ENCODE measurements at places on chromosomes 5 and 9.

DNA sequence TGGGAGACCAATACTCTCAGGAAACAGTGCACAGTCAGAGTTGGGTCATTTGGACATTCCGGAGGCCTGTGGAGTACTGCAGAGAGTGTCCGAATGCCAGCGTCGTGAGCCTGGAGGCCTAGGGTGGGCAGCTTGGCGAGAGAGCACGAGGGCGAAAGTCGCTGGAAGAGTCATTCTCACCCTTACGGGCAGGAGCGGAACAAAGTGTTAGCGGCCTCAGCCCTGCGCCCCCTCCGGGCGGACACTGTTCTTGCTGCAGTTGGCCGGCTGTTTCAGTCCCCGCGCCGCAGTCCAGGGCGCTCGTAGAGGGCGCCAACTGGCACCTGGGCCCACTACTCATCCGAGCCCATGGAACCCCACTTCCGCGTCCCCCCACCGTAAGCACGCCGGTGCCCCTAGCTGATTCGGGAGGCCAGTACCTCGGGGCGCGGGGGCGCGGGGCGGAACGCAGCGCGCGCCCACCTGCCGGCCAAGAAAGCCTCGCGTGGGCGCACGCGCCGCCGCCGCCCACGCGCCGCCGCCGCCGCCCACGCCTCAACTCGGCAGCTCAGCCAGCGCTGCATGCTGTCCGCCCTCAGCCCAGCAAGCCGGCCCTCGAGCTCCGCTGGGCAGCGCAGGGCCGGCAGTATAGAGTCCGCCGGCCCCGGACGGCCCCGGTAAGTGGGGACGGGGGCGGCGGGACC lies 99.7 kb upstream of the CCL21 start:
- peaks cover 25% of the 10 kb centered on the region for H3K27me3 ChIP-seq
- no peaks in the 10 kb centered on the region for H3K36me3 ChIP-seq
- H3K4me1 ChIP-seq = peaks cover 8% of the 10 kb centered on the region
- peak overlapping the region; percentile 34 for H3K4me3 ChIP-seq
- no peak overlapping the region for H3K27ac ChIP-seq

DNA sequence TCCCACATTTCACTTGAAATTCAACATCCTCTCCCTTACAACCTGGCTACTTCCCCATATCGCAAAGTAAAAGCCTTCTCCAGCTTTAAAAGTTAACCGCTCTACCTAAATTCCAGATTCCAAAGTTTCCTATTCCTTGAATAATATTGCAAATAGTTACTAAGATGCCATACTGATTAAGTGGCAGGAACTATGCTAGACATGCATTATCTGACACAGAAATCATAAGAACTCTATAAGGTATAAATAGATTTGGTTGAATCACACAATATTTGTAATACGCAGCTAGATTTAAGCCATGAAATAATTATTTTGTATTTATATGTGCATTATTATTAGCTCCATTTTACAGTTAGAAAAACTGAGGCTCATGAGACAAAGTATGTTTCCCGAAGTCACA lies 92.8 kb downstream of the NFIB start:
- H3K4me1 ChIP-seq = peaks cover 31% of the 10 kb centered on the region
- H3K27ac ChIP-seq = no peak overlapping the region
- no peaks in the 10 kb centered on the region for H3K36me3 ChIP-seq

- no peak overlapping the region for H3K4me3 ChIP-seq
- H3K27me3 ChIP-seq = no peaks in the 10 kb centered on the region
- H3K4me1 ChIP-seq = peaks cover 9% of the 10 kb centered on the region
- peak; percentile 85 for DNase-seq
Observed at GRCh38 chr9:107644733-107645463, 155.3 kb upstream of the KLF4 start.

- no peak overlapping the region for H3K4me3 ChIP-seq
- H3K27ac ChIP-seq = no peak overlapping the region
- H3K27me3 ChIP-seq = no peaks in the 10 kb centered on the region
- peaks cover 6% of the 10 kb centered on the region for H3K4me1 ChIP-seq
- H3K36me3 ChIP-seq = no peaks in the 10 kb centered on the region
Observed at GRCh38 chr5:149810856-149811255, 80.7 kb downstream of the PPARGC1B start.

DNA sequence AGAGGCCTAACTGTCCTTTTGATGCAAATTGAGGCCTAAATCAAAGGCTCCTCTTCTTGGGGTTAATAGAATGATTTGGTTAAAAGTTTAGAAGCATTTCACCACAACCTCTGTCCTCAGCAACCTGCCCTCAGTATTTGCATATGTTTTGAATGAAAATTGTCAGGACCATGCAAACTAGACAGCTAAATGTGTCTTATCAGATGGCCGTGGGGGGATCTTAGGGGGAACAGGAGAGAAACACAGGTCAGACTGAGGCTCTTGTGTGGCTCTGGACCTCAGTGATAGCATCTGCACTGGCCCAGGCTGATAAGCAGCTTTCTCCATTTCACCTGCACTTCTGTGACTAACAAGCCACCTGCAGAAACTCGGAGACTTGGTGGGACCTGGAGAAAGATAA lies 49.0 kb downstream of the FOXI1 start:
- H3K4me1 ChIP-seq = peaks cover 5% of the 10 kb centered on the region
- H3K27me3 ChIP-seq = no peaks in the 10 kb centered on the region
- no peaks in the 10 kb centered on the region for H3K36me3 ChIP-seq
- H3K4me3 ChIP-seq = no peak overlapping the region
- DNase-seq = no peak
- no peak overlapping the region for H3K27ac ChIP-seq

- H3K4me1 ChIP-seq = peaks cover 29% of the 10 kb centered on the region
- no peak overlapping the region for H3K4me3 ChIP-seq
- DNase-seq = no peak
Observed at GRCh38 chr9:136403915-136404800, 4.2 kb upstream of the SNAPC4 start.

- H3K27me3 ChIP-seq = no peaks in the 10 kb centered on the region
- peaks cover 73% of the 10 kb centered on the region for H3K4me1 ChIP-seq
- H3K36me3 ChIP-seq = no peaks in the 10 kb centered on the region
- H3K4me3 ChIP-seq = no peak overlapping the region
- no peak for DNase-seq
Observed at GRCh38 chr9:22037954-22038690, 29.0 kb upstream of the CDKN2B start.

DNA sequence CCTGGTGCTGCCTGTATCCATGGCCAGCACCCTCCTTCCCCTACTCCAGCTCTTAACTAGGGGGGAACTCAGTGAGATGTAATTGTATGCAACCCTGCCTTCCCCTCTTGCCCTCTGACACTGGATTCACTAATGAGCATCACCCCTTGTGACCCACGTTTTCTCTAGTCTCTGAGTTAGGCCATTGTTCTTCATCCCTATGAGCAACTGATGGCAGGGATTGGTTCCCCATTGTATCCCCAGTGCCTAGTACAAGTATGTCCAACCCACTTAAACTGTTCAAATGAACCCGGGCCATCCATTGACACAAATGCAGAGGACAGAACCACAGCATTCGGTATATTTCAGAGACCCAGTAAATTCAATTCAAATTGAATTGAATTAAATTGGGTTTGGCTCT lies 77.6 kb upstream of the ASTN2 start:
- no peaks in the 10 kb centered on the region for H3K36me3 ChIP-seq
- no peak overlapping the region for H3K27ac ChIP-seq
- peaks cover 4% of the 10 kb centered on the region for H3K4me1 ChIP-seq
- DNase-seq = no peak

GRCh38 chr5:26563979-26564378 lies 474.4 kb downstream of the CDH9 start:
- DNase-seq = no peak
- no peaks in the 10 kb centered on the region for H3K27me3 ChIP-seq
- no peak overlapping the region for H3K4me3 ChIP-seq
- no peaks in the 10 kb centered on the region for H3K4me1 ChIP-seq
- H3K36me3 ChIP-seq = no peaks in the 10 kb centered on the region

DNA sequence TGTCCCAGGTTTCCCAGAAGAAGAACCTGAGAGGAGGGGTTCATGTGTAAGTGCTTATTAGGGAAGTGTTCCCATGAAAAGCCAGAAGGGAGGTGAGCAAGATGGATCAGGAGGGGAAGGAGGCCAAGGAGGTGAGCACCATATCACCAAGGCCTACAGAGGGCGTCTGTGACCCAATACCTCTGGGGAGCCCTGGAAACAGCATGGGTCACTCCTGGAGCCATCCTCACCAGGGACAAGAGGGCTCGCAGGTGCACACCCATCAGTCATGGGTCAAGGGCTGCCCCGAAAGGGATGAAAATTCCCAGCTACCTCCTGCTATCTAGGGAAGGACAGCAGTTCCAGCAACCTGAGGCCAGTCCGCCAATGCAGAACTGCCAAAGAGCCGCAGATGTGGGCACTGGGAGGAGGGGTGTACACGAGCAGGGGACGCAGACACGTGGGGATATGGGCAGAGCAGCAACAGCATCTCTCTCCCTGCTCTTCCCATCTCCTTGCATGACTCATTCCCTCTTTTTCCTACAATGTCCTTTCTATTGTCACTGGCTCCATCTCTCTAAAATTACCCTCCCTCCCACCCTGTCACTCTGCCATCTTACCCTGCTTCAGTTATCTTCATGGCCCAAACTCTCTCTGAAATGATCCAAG lies 167.6 kb upstream of the FSTL4 start:
- no peak overlapping the region for H3K27ac ChIP-seq
- H3K36me3 ChIP-seq = no peaks in the 10 kb centered on the region
- no peak for DNase-seq
- H3K27me3 ChIP-seq = no peaks in the 10 kb centered on the region
- H3K4me1 ChIP-seq = no peaks in the 10 kb centered on the region
- no peak overlapping the region for H3K4me3 ChIP-seq

DNA sequence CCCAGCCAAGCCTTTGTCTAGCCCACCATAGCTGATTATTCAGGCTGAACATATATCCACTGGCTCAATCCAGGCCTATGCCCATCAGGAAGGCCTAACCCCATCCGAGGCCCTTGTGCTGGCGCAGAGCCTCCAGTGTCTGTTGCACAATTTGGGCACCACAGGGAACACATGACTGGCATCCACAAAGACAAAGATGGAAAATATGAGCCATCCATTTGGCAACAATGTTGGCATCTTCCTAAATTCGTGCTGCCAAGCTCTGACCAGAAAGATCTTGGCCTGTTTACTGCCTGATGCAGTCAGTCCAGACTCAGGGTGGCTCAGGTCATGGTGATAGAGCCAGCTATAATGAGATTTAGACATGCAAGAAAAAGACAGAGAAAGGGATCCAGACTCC lies 233.8 kb downstream of the PIK3R1 start:
- peaks cover 26% of the 10 kb centered on the region for H3K4me1 ChIP-seq
- H3K36me3 ChIP-seq = no peaks in the 10 kb centered on the region
- H3K27me3 ChIP-seq = no peaks in the 10 kb centered on the region
- no peak overlapping the region for H3K27ac ChIP-seq
- H3K4me3 ChIP-seq = no peak overlapping the region

DNA sequence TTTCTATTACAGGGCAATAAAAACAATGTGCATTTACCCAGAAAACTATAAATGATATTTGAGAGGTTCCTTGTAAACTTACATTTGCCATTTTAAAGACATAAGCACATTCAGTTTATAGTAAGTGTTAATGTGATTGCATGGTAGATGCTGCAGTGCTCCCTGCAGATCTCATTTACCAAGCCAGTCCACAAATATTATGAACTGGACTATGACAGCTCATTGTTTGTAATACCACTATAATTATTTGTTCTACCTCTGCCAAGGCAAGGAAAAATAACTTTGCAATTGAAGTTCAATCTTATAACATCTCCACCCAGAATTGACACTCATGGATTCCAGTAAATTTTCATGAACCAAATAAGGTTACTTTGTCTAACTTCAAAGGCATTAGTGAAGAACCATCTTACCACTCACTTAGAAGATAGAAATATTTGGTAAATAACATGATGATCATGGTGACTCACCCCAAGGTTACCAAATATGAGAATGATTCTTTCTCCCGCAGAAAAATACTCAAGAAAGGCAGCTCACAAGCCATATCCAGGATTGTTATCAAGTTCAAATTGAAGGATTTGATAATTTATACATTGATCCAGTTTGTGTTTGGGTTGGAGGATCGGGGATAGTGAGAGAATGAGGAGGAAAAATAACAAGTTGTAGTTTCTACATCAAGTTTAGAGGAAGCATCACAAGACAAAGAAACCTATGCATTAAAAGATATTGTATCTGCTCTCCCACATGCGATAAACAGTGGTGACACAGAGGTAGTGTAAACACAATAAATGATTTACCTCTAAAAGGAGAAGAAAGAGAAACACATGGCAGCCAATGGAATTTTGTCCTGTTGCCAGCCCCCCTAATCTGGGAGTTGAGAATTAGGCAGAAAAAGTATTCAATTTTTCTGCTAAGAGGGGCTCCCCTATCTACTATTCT lies 29.5 kb downstream of the CDH9 start:
- no peaks in the 10 kb centered on the region for H3K4me1 ChIP-seq
- DNase-seq = no peak
- H3K36me3 ChIP-seq = no peaks in the 10 kb centered on the region
- H3K27ac ChIP-seq = no peak overlapping the region

DNA sequence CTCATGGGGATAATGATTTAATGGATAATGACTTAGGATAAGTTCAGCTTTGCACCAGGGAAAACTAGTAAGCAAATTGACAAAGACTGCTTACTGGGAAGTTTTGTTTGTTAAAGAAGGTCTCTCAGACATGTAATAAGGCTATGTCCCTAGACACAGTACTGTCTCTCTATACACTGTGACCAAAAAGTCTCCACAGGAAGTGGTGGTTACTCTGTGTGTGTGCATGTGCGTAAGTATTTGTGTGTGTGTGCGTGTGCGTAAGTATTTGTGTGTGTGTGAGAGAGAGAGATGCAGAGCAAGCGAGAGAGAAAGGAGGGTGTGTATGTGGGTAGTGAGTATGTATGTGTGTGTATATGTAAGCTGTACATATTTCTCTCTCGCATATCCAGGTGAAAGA lies 229.6 kb downstream of the GLIS3 start:
- no peaks in the 10 kb centered on the region for H3K27me3 ChIP-seq
- H3K4me1 ChIP-seq = no peaks in the 10 kb centered on the region
- no peaks in the 10 kb centered on the region for H3K36me3 ChIP-seq
- H3K27ac ChIP-seq = no peak overlapping the region
- no peak for DNase-seq

- no peaks in the 10 kb centered on the region for H3K4me1 ChIP-seq
- DNase-seq = no peak
- no peak overlapping the region for H3K27ac ChIP-seq
- H3K36me3 ChIP-seq = no peaks in the 10 kb centered on the region
- H3K4me3 ChIP-seq = no peak overlapping the region
Observed at GRCh38 chr9:111058166-111058565, 19.9 kb upstream of the LPAR1 start.

DNA sequence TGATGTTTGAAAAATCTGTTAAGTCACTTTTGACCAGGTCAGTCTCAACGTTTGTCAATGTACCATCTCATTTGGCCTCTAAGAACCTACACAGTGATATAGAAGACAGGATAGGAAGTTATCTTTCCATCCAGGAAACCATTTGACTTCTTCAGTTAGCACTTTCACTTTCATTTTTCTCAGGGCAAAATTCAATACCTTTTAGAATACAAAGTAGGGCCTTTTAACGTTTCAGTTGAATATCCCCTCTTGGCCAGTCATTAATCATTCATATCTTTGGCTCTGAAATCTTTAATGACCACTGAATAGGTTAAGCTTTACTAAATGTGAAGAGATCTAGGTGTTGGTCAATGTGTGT lies 101.1 kb upstream of the GNAQ start:
- peaks cover 7% of the 10 kb centered on the region for H3K4me1 ChIP-seq
- H3K27ac ChIP-seq = no peak overlapping the region
- no peak overlapping the region for H3K4me3 ChIP-seq
- H3K27me3 ChIP-seq = no peaks in the 10 kb centered on the region
- no peak for DNase-seq
